ENCODE measurements at places on chromosomes 13 and 19. TPM values are rescaled to one million over a fixed set of nuclear protein-coding genes. Genes with fewer than 3 reads are reported as not detected.

The PLK5 gene
- total RNA-seq = not detected

The A1BG gene
- total RNA-seq = 5.4 TPM

The GJA3 gene
- under 0.01 TPM for total RNA-seq

The FGF21 gene
- total RNA-seq = not detected

The IFNL3 gene
- total RNA-seq = not detected

DNA sequence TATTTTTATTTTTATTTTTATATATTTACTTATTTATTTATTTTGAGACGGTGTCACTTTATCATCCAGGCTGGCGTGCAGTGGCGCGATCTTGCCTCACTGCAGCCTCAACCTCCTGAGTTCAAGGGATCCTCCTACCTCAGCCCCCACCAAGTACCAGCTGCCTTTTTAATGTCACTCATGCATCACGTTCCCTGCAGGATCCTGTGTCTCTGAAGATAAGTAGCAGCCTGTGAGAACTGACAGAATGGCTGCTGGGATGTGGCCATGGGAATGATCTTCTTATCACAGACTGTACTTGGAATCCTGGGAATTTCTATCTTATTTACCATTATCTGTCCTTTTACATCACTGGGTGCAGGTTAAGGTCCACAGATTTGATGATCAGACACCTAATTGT is 9.2 kb upstream of the ZNF761 start:
- no peak for DNase-seq

DNA sequence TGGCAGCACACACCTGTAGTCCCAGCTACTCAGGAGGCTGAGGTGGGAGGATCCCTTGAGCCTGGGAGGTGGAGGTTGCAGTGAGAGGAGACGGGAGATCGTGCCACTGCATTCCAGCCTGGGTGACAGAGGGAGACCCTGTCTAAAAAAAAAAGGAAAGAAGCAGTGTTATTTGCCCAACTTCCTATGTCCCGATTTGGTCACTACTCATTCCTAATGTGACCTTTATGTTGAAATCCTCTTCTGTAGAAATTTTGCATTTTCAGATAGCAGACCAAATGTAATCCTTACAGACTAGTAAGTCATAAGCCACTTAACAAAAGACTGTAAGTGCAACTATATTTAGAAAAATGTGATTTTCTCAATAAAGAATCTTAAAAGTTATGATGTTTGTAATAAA is 18.2 kb upstream of the STK24 start:
- no peak for DNase-seq

GRCh38 chr13:49760558-49760957 is 31.9 kb downstream of the KPNA3 start:
- no peak for DNase-seq

GRCh38 chr13:32728327-32728726 is 142.1 kb downstream of the PDS5B start:
- no peak for DNase-seq

- peak; percentile 47 for DNase-seq
Observed at GRCh38 chr19:14318873-14319272, 62.4 kb upstream of the ADGRE5 start.

DNA sequence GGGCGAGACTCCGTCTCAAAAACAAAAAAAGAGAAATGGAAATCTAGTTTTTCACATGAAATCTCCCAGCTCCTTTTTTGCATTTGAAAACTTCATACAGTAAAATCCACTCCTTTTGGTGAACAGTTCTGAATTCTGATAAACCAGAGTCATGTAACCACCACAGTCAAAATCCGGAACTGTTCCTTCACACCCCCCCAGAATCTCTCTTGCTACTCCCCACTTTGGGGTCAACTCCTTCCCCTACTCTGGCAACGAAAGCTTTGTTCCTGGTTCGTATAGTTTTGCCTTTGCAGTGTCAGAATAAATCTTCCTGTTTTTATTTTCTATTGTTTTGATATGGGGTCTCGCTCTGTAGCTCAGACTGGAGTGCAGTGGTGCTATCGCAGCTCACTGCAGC is 23.7 kb downstream of the RCN3 start:
- no peak for DNase-seq

- no peak for DNase-seq
Observed at GRCh38 chr13:38998739-38999138, 8.1 kb upstream of the STOML3 start.

- DNase-seq = peak; percentile 82
Observed at GRCh38 chr19:24140099-24140498, 53.1 kb downstream of the ZNF254 start.

DNA sequence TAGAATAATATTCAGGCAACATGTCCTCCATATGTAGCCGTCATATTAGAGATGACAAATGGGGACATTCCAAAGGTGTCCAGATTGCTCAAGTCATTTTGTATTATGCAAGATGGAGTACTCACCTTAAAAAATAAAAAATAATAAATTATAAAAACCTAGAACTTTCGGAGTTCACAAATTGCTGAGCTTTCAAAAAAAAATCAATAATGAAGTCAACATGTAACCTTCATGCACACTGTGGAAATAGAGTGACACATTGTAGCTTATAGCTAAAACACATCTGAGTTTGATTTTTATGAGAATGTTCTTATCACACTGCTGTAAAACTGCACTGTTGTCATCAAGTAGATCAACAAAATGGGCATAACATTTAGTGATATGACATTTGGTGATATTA is 411.2 kb downstream of the GPC6 start:
- DNase-seq = no peak

GRCh38 chr19:35671818-35672217 is 5.5 kb downstream of the UPK1A start:
- DNase-seq = no peak

GRCh38 chr13:19961924-19962323 is 3.4 kb downstream of the ZMYM2 start:
- DNase-seq = no peak

- DNase-seq = no peak
Observed at GRCh38 chr13:31719214-31719613, 20.1 kb upstream of the RXFP2 start.

DNA sequence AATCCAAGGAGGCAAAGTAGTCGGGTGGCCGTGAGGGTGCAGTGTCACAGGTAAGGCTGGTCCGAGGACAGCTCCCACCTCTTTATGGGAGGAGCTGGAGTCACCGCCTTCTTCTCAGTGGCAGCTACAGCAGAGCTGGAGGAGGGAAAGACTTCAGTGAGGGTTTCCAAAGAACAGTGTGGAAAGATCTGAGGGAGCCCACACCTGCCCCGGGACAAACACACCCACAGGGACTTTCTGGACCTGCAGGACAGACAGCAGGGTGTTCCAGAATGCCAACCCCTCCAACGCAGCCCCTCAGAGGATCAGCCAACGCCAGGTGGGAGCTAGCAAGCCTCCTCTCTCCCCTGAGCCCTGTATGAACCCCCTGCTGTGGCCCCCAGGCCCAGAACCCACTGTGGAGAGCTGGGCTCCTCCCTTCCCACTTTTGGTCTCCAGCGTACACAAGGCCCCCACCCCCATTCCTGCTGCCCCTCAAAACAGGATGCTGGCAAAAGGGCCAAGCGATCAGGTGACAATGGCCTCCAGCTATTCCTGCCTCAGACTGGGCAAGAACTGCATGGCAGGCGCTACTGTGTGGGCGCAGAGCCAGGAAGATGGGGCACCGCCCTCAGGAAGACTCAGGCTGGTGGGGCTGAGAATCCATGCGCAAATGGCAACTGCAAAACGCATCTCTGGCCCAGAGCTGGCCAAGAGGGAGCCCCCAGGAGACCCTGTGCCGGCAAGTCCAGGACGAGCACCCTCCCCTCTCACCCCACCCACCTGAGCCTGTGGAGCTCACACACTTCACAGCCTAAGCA is 3.5 kb upstream of the CD320 start:
- DNase-seq = peak; percentile 41

DNA sequence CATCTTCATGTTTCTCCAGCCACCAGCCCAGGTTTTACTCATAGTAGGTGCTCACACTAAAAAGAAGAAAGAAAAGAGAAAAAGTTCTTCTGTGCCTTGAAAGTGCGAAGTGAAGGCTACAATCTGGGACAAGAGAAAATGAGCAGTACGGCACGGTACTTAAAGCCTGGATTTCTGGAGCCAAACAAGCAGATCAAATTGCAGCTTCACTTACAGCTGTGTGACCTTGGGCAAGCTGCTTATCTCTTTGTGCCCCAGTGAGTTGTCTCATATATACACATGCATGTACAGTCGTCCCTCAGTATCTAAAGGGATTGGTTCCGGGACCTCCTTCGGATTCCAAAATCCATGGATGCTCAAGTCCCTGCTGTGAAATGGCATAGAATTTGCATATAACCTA is 41.8 kb downstream of the GSX1 start:
- no peak for DNase-seq
